ENCODE measurements at places on chromosomes 12 and 14.

GRCh38 chr12:62915204-62915529 is 19.8 kb downstream of the PPM1H start:
- no peaks in the 10 kb centered on the region for H3K36me3 ChIP-seq
- no peak overlapping the region for H3K27ac ChIP-seq
- no peaks in the 10 kb centered on the region for H3K27me3 ChIP-seq
- H3K4me1 ChIP-seq: peaks cover 6% of the 10 kb centered on the region

- H3K27me3 ChIP-seq: peaks cover 32% of the 10 kb centered on the region
- DNase-seq: no peak
- H3K4me1 ChIP-seq: no peaks in the 10 kb centered on the region
- no peak overlapping the region for H3K4me3 ChIP-seq
Observed at GRCh38 chr12:51838036-51838435, 10.5 kb downstream of the FIGNL2 start.

DNA sequence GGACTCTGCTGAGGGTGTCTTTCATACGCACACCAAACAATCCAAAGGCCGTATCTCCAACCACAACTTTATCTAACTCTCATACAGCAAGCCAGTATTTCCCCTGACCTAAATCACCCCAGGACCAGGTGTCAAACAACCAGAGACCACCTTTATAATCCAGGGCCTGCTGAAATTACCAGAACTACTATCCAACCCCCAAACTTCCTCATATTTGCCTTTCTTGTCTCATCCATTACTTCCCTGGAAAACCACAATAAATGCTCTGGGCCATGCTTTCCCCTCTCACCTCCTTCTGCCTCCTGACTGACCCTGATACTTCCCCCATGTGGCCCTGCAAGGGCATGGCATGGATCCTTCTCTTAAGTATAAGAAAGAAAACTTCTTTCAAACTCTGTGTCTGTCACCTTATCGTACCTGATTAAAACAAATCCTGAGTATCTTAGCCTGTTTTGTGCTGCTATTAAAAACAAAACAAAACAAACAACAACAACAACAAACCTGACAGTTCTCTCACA is 44.7 kb upstream of the CRACR2A start:
- no peak overlapping the region for H3K27ac ChIP-seq
- no peaks in the 10 kb centered on the region for H3K27me3 ChIP-seq
- no peak overlapping the region for H3K4me3 ChIP-seq
- H3K4me1 ChIP-seq: no peaks in the 10 kb centered on the region

DNA sequence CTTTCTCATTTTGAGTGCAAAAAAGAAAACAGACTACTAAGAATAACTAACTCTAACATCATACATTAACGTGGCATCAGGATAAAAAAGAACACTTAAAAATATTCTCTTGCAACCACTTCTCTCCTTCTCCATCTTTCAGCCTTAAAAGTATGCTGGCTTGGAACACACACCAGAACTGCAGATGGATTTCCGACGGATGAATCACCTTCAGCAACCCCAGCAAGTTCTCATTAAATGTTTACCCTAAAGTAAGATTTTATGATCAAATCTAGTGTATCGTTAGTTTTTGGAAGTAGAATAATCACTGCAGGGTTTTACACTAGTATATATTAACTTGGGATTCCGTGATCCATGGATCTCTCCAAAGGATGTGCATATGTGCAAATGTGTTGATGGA is 1.2 kb downstream of the NEK9 start:
- peak overlapping the region; percentile 93 for H3K27ac ChIP-seq
- no peaks in the 10 kb centered on the region for H3K27me3 ChIP-seq
- peaks cover 33% of the 10 kb centered on the region for H3K4me1 ChIP-seq
- DNase-seq: peak; percentile 74

DNA sequence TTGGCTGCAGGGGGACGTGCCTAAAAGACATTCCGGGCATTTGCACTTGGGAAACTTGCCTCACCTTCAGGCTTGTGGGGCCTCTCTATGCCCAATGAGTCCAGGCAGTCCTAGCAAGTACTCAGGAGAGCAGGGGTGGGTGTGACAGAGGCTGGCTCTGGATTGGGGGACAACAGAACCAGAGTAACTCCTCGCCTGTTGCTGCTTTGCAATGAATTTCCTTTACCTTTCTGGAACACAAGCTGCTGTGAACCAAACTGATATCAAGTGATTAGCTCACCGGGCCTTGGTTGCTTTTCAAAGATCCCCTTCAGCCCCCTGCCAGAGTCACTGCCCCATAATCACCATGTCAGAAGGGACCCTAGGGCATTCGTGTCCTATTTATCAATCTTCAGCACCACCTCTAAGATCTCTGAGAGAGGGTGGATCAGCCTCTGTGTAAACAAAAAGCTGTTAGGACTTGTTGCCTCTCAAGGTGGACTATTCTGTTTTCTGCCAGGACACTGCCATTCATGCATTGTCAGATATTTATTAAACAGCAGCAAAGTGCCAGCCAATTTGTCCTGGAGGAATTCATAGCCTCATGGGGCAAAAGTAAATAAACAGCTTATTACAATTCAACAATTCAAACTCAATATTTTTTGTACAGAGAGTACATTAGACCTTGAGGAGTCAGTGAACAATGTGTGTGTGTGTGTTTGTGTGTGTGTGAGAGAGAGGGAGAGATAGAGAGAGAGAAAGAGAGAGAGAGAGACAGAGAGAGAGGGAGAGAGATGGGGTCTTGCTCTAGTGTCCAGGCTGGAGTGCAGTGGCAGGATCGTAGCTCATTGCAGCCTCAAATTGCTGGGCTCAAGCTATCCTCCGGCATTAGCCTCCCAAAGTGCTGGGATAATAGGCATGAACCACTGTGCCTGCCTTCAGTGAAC is 11.3 kb downstream of the NFATC4 start:
- H3K4me3 ChIP-seq: no peak overlapping the region
- no peak for DNase-seq
- H3K36me3 ChIP-seq: peaks cover 5% of the 10 kb centered on the region
- no peak overlapping the region for H3K27ac ChIP-seq
- H3K27me3 ChIP-seq: peaks cover 3% of the 10 kb centered on the region

GRCh38 chr12:94100990-94101737 is 47.2 kb upstream of the PLXNC1 start:
- DNase-seq: peak; percentile 32
- no peaks in the 10 kb centered on the region for H3K27me3 ChIP-seq
- peaks cover 34% of the 10 kb centered on the region for H3K4me1 ChIP-seq
- H3K36me3 ChIP-seq: no peaks in the 10 kb centered on the region

GRCh38 chr12:113684908-113685782 is 213.5 kb upstream of the LHX5 start:
- H3K27me3 ChIP-seq: no peaks in the 10 kb centered on the region
- no peak overlapping the region for H3K4me3 ChIP-seq
- no peaks in the 10 kb centered on the region for H3K4me1 ChIP-seq
- no peak overlapping the region for H3K27ac ChIP-seq
- no peak for DNase-seq

DNA sequence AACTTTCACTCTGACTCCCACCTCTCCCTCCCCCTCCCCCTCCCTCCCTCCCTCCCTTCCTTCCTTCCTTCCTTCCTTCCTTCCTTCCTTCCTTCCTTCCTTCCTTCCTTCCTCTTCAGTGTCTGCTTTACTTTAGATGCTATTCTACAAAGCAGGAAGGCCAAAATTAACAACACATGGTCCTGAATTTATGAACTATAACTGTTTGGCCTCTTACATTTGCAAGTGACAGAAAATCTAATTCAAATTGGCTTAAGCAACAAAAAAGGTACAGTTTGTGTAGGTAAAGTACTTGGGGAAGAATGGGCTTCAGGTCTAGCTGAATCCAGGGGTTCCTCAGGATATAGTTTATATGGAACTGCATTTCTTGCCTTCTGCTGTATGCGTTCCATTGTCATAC is 673.0 kb downstream of the AACS start:
- H3K4me3 ChIP-seq: no peak overlapping the region
- no peaks in the 10 kb centered on the region for H3K27me3 ChIP-seq
- H3K36me3 ChIP-seq: no peaks in the 10 kb centered on the region
- no peak overlapping the region for H3K27ac ChIP-seq

GRCh38 chr12:89355243-89356068 is 3.2 kb upstream of the DUSP6 start:
- no peak for DNase-seq
- peak overlapping the region; percentile 63 for H3K4me3 ChIP-seq
- peaks cover 26% of the 10 kb centered on the region for H3K4me1 ChIP-seq
- H3K27me3 ChIP-seq: no peaks in the 10 kb centered on the region
- peak overlapping the region; percentile 93 for H3K27ac ChIP-seq
- no peaks in the 10 kb centered on the region for H3K36me3 ChIP-seq

DNA sequence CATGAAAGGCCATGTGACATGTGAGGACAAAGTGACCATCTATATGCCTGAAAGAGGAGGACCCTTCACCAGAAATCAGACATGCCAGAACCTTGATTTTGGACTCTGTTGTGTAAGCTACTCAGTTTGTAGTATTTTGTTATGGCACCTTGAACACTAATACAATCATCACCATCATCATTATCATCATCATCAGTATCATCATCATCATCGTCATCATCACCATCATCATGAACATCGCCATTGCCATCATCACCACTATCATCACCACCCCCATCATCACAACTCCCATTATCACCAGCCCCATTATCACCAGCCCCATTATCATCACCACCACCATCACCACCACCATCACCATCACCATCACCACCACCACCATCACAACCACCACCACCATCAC is 15.9 kb downstream of the ISCU start:
- H3K27me3 ChIP-seq: no peaks in the 10 kb centered on the region
- H3K4me1 ChIP-seq: peaks cover 5% of the 10 kb centered on the region
- H3K4me3 ChIP-seq: no peak overlapping the region
- H3K36me3 ChIP-seq: no peaks in the 10 kb centered on the region

- H3K4me3 ChIP-seq: no peak overlapping the region
- DNase-seq: no peak
- no peaks in the 10 kb centered on the region for H3K27me3 ChIP-seq
- no peaks in the 10 kb centered on the region for H3K4me1 ChIP-seq
Observed at GRCh38 chr14:39939023-39939422, 506.8 kb upstream of the FBXO33 start.

- H3K27me3 ChIP-seq: no peaks in the 10 kb centered on the region
- H3K27ac ChIP-seq: no peak overlapping the region
- DNase-seq: peak; percentile 80
- no peak overlapping the region for H3K4me3 ChIP-seq
- no peaks in the 10 kb centered on the region for H3K36me3 ChIP-seq
Observed at GRCh38 chr12:85405781-85406522, 125.9 kb downstream of the ALX1 start.

GRCh38 chr12:48072266-48072665 is 33.6 kb downstream of the SENP1 start:
- peaks cover 29% of the 10 kb centered on the region for H3K36me3 ChIP-seq
- no peaks in the 10 kb centered on the region for H3K27me3 ChIP-seq
- no peaks in the 10 kb centered on the region for H3K4me1 ChIP-seq

- H3K27me3 ChIP-seq: no peaks in the 10 kb centered on the region
- H3K4me1 ChIP-seq: peaks cover 36% of the 10 kb centered on the region
- peaks cover 5% of the 10 kb centered on the region for H3K36me3 ChIP-seq
Observed at GRCh38 chr12:122080149-122081082, 1.9 kb downstream of the MLXIP start.

- no peaks in the 10 kb centered on the region for H3K4me1 ChIP-seq
- peaks cover 41% of the 10 kb centered on the region for H3K36me3 ChIP-seq
- H3K27ac ChIP-seq: no peak overlapping the region
- no peak for DNase-seq
- no peak overlapping the region for H3K4me3 ChIP-seq
Observed at GRCh38 chr12:71649401-71649800, 14.2 kb downstream of the ZFC3H1 start.

Measured in astrocyte (in vitro differentiated cells and primary cell).